ENCODE measurements at places on chromosomes 11 and 22. TPM values are rescaled to one million over a fixed set of nuclear protein-coding genes. Genes with fewer than 3 reads are reported as not detected.

- no peak for DNase-seq
These were observed 1162.1 kb downstream of the DLG2 start for GRCh38 chr11:84465040-84465439.

DNA sequence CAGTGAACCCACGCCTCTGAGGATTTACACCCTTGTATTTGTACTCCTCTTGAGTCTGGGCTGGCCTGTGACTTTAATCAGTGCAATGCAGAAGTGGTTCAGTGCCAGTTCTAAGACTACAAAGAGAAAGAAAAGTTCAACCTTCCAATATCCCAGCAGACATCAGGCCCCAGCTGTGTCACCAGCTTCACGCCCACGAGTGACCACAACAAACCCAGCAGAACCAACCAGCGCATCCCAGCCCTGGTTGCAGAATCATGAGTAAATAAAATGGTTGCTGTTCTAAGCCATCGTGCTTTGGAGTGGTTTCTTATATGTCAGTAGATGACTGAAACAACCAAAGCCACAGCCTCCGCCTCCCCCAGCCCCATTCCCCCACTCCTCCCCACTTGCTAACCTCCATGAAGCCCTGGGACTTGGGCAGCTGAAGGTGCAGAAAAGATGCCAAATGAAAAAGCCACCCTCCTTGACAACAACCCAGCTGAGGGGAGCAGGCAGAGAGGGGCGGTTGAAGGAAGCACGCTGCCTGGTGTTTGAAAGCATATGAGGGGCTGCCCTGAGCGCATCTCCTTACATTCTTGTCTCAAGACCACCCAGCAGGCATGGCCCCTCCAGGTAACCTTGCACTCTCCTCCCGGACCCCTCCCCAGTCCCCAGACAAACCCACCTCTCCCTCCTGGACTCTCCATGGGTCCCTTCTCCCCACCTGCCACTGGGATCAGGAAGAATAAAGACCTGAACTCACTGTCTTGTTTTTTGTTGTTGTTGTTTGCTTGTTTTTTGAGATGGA is 20.9 kb downstream of the TSKU start:
- peak; percentile 12 for DNase-seq

- no peak for DNase-seq
These were observed 16.9 kb upstream of the SIK2 start for GRCh38 chr11:111585371-111585770.

DNA sequence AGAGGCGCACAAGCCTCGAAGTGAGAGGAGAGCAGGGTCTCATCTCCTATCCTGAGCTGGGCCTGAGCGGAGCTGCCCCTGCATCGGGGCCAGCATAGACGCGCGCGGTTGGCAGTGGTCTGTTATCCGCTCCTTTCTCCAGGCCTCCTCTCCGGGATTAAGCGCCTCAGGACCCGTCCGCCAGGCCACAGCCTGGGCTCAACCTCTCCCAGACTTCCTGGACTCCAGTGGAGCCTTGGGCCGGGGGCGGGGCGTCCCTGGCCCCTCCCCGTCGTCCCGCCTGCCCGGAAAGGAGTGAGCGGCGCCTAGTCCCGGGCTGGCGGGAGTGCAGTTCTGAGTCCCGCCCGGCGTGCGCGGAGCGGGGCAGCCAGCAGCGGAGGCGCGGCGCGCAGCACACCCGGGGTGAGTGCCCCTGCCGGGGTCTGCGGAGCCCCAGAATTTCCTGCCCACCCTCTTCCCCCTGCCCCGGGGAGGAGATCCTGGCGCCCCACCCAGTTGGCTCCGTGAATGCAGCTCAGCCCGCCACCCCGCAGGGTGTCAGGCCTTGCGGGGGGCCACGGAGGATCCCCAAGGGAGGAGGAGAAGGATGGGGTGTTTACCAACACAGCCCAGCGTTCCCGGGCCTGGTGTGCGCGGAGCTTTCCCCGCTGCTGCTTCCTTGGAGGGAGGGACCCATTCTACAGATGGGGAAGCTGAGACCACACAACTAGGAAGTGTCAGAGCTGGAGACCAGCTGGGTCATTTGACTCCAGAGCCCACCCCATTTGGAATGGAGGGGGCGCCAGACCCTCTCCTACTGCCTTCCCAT is at the start of gene TCIRG1:
TCIRG1 (plus strand) TSS at position 308 of the 808 bp plus-strand sequence. CDS start 2,247 bp downstream, outside the sequence.
- DNase-seq: peak; percentile 98

- DNase-seq: no peak
These were observed 377.3 kb downstream of the TBC1D22A start for GRCh38 chr22:47139790-47140119.

DNA sequence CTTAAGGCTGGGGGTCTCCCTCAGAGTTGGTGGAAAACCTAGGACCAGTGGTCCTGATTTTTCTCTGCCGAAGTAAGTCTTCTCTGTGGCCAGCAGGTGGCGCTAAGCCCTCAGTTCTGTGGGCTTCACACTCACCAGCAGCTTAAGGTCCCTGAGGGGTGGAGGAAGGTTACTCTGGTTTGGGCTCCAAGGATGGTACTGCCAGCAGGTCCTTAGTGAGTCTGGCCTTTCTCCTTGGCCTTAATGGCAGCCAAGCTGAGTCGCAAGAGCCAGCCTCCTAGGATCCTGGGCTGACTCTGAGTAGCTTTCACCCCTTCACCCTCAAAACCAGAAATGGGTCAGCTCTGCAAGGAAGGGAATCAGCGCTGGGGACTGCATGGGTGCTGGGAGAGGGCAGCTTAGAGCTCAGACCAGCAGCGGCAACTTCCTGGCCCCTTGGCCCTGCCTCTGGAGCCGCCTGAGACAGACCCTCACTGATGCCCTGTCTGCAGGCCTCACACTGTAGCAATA is 4.4 kb downstream of the KCNJ11 start:
- DNase-seq: peak; percentile 77

Gene LRRC10B
- total RNA-seq: 2.6 TPM

Gene TH
- not detected for total RNA-seq

Gene OR52I1
- total RNA-seq: not detected

Gene GRAP2
- 0.52 TPM for total RNA-seq

Gene ARL14EP
- 18.8 TPM for total RNA-seq

Gene ANO5
- 6.2 TPM for total RNA-seq

All from H7 (cell line).